Liver (tissue), 10 donors: ENCODE measurements at places on chromosomes 16 and 17.
A peak's percentile ranks its signal among the peaks of the same experiment; 100 is the strongest.

DNA sequence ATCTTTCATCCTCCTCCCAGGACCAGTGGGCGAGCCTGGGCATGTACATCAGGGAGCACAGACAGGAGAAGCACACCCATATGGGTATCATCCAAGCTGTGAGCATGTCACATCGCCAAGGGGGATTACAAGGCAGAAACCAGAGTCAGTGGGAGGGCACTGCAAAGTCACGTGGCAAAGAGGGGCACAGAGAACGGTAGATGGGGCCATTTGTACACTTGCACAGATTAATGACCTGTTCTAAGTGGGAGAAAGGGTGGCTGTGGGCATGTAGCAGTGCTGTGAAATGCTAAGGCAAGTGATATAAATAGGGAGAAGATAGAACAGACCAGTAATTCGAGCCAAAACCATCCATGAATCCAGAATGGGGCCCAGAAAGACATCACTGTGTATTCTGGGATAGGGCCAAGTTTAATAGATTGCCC lies 265.0 kb downstream of the CPPED1 start:
- H3K4me1 ChIP-seq: no peaks in the 10 kb centered on the region
- no peak for DNase-seq
- no peaks in the 10 kb centered on the region for H3K36me3 ChIP-seq
- H3K4me3 ChIP-seq: no peak overlapping the region
- H3K27ac ChIP-seq: no peak overlapping the region

GRCh38 chr16:55433535-55433934 lies 45.5 kb upstream of the MMP2 start:
- H3K27me3 ChIP-seq: no peaks in the 10 kb centered on the region
- H3K36me3 ChIP-seq: no peaks in the 10 kb centered on the region
- no peak overlapping the region for H3K27ac ChIP-seq
- H3K4me1 ChIP-seq: no peaks in the 10 kb centered on the region
- H3K4me3 ChIP-seq: no peak overlapping the region
- DNase-seq: no peak

- DNase-seq: no peak
- no peaks in the 10 kb centered on the region for H3K27me3 ChIP-seq
- H3K36me3 ChIP-seq: no peaks in the 10 kb centered on the region
- no peaks in the 10 kb centered on the region for H3K4me1 ChIP-seq
- H3K4me3 ChIP-seq: no peak overlapping the region
- H3K27ac ChIP-seq: no peak overlapping the region
Measured at GRCh38 chr17:21089145-21089544, 37.6 kb upstream of the DHRS7B start.

DNA sequence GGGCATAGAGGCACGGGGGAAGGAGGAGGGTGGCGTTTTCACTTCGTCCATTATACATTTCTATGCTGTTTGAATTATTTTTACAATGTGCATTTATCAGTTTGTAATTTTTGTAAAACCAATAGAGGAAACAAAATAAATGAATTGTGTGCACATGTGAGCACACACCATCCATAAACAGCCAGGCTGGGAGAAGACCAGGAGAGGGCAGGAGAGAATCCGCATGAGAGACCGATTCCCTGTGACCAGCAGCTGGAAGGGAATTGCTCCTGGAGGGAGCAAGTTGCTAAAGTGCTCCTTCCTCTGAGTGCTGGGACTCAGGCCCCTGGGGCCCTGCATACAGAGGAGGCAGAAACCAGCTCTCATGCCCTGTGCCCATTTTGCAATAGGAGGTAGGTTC lies 126.0 kb downstream of the ABCC12 start:
- peaks cover 6% of the 10 kb centered on the region for H3K27me3 ChIP-seq
- H3K27ac ChIP-seq: no peak overlapping the region
- no peak for DNase-seq
- H3K36me3 ChIP-seq: no peaks in the 10 kb centered on the region
- no peak overlapping the region for H3K4me3 ChIP-seq

DNA sequence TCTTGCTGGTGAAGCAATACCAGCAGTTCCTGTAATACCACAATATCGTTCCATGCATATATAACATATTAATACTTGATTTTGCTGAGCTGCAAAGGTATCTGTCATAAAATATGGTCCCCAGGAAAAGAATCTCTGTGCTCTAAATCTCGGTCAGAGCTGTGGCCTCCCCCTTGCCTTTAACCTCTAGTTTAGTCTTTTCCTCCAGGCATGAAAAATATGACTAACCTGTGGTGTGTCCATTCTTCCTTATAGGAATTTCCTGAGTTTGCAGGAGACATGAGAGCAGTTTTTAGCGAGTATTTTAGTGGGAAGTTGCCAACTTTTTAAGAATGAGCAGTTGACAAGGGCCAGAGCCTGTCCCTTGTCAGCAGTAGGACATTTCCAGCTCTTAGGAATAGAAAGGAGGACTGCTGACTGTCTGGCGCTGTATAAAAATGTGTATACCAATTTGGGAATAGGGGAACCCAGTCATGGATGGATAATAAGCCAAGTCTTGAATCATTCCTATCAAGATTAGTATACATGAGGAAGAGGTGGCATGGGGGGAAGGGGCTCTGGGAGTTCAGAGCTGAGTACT lies 8.7 kb downstream of the ATXN1L start:
- no peaks in the 10 kb centered on the region for H3K4me1 ChIP-seq
- peaks cover 40% of the 10 kb centered on the region for H3K36me3 ChIP-seq
- H3K4me3 ChIP-seq: no peak overlapping the region
- H3K27ac ChIP-seq: no peak overlapping the region
- DNase-seq: no peak
- no peaks in the 10 kb centered on the region for H3K27me3 ChIP-seq

DNA sequence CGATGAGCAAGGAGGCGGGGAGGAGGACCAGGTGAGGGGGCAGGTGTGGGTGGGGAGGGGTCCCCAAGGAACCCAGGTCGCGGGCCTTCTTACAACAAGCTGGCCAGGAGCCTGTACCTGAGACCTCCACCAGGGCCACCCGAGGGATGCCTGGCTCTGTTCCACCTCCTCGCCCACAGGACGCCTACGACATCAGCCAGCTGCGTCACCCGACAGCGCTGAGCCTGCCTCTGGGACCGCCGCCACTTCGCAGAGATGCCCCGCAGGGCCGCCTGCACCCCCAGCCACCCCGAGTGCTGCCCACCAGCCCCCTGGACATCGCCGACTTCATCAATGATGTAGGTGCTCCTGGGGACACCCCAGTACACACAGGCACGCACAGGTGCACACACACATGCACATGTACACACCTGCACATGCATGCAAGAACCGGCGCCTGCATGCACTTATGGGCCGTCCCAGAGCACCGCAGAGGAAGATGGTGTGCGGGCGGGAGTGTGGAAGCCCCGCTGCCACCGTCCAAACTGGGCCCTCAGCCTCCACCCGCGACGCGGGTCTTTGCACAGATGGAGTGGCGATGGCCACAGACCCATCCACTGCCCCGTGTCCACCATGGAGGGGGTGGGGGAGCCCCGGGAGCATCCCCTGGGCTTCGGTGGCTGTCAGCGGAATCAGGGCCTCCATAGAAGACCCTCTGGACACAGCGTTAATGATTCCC lies 6.6 kb downstream of the SLC22A31 start:
- no peaks in the 10 kb centered on the region for H3K27me3 ChIP-seq
- peaks cover 4% of the 10 kb centered on the region for H3K4me1 ChIP-seq
- H3K4me3 ChIP-seq: no peak overlapping the region
- no peak overlapping the region for H3K27ac ChIP-seq

GRCh38 chr17:58569196-58569595 lies 54.8 kb upstream of the MTMR4 start:
- no peak overlapping the region for H3K4me3 ChIP-seq
- H3K4me1 ChIP-seq: no peaks in the 10 kb centered on the region
- DNase-seq: no peak
- no peaks in the 10 kb centered on the region for H3K36me3 ChIP-seq
- H3K27ac ChIP-seq: no peak overlapping the region

- no peaks in the 10 kb centered on the region for H3K27me3 ChIP-seq
- H3K4me1 ChIP-seq: peaks cover 33% of the 10 kb centered on the region
- no peak overlapping the region for H3K27ac ChIP-seq
Measured at GRCh38 chr16:1177053-1177452, 24.1 kb downstream of the CACNA1H start.

- no peaks in the 10 kb centered on the region for H3K27me3 ChIP-seq
- H3K4me3 ChIP-seq: no peak overlapping the region
- no peak overlapping the region for H3K27ac ChIP-seq
- H3K36me3 ChIP-seq: no peaks in the 10 kb centered on the region
- H3K4me1 ChIP-seq: peaks cover 8% of the 10 kb centered on the region
Measured at GRCh38 chr17:34434052-34434451, 71.0 kb upstream of the CCL1 start.

DNA sequence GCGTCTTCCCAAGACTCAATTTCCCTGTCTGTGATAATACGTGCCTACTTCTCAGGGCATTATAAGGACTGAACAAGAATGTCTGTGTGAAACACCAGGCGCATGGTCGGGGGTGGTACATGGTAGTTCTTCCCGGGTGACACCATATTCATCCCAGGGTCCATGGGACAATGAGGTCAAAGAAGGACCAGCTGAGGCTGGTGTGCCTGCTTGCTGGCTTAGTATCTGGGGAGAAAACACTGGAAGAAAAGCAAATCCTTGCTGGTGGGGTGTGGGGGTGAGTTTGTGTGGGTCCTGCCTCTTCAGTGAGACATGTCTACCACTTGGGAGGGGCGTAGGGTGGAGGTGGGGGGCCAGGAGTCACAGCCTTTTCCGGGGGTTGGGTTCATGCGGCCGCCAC lies 174.2 kb downstream of the RAB11FIP4 start:
- H3K4me1 ChIP-seq: peaks cover 91% of the 10 kb centered on the region
- H3K36me3 ChIP-seq: no peaks in the 10 kb centered on the region
- DNase-seq: no peak
- peak overlapping the region; percentile 98 for H3K27ac ChIP-seq
- no peak overlapping the region for H3K4me3 ChIP-seq
- no peaks in the 10 kb centered on the region for H3K27me3 ChIP-seq

DNA sequence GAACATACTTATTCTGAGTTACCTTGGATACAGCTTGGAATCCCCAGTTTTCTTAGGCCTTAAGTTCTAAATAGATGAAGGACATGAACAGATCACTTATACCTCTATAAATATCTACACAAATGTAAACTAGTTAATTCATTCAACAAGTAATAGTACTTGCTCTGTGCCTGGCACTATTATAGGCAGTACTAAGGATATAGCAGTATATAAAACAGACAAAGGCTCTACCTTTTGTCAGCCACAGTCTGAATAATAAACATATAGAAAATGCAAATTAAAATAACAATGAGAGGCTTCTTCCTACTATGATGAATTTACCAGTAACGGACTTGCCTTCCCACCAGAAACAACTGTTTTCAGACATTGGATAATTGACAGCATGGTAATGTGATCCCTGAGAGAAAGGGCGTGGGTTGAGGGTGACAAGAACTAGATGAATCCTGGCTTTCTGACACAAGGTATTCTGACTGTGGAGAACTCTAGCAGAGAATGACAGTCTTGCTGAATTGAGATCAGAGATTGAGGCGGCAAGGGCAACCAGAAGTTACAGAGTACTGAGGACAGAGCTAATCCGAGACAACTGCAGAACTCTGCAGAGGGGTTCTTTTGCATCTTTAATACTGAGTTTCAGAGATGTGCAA lies 170.5 kb downstream of the TANC2 start:
- no peaks in the 10 kb centered on the region for H3K36me3 ChIP-seq
- no peaks in the 10 kb centered on the region for H3K4me1 ChIP-seq

- no peaks in the 10 kb centered on the region for H3K36me3 ChIP-seq
- no peaks in the 10 kb centered on the region for H3K27me3 ChIP-seq
- H3K27ac ChIP-seq: no peak overlapping the region
- no peak overlapping the region for H3K4me3 ChIP-seq
- no peaks in the 10 kb centered on the region for H3K4me1 ChIP-seq
- no peak for DNase-seq
Measured at GRCh38 chr16:16033208-16033717, 83.8 kb downstream of the ABCC1 start.

DNA sequence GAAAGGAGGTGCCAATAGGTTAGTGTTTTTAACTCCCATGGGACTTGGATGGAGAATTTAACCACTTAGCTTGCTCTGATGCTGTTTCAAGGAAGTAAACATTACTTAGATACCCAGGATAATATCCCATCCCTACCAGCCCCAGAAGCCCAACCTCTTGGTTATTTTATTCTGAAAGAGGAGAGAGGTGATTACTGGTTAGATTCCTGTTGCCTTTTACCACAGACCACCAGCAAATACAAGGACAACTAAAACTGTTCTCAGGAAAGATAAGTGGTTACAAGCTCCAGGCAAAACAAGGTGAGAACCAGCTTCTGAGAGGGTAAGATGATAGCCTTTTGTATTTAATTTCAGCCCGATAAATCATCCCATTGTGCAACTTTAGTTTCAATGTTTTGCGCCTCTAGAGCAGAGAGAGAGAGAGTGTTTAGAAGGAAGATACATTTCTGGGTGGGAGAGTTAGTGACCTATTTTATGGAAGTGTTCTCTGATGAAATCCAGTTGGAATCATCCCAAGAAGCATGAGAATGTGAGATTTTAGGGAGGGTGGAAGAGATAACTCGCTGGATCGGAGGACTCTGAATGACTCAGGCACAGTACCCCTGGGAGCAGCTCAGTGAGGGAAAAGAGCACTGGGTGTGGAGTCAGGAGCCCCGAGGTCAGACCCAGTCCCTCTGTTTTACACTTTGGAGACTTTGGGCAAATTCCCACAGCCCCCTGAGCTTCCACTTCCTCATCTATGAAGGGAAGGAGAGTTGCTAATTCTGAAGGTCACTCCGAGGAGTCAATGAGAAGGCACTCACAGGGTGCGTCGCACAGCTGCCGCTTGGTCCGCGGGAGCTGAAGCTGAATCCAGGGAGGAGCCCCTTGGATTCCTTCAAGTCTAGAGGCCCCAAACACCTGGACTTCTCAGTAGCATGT lies 12.1 kb downstream of the GLP2R start:
- no peak for DNase-seq
- H3K4me3 ChIP-seq: no peak overlapping the region
- no peaks in the 10 kb centered on the region for H3K27me3 ChIP-seq
- H3K36me3 ChIP-seq: no peaks in the 10 kb centered on the region

GRCh38 chr17:49038138-49038537 lies 41.0 kb downstream of the IGF2BP1 start:
- H3K36me3 ChIP-seq: no peaks in the 10 kb centered on the region
- H3K27ac ChIP-seq: no peak overlapping the region
- no peak overlapping the region for H3K4me3 ChIP-seq
- no peaks in the 10 kb centered on the region for H3K4me1 ChIP-seq
- no peak for DNase-seq
